ENCODE measurements at places on chromosomes 2 and 18.

DNA sequence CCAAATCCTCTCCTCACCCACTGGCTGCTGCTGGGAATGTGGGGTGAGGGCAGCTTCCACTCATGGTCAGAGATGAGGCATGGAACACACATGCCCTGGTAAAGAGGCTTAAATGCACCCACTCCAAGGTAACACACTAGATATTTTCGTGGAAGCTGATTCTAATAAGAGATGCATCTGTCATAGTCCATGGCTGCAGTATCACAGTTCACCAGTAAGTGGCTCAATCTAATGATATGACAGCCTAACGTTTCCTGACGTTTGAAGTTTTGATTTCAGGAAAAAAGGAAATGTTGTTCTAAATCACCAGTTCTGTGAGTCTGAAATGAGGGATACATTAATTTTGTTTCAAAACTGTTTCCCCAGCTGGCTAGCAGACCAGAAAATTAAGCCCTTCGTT lies 38.2 kb downstream of the LCT start:
- no peak for DNase-seq

GRCh38 chr2:151315381-151315903 lies 26.0 kb upstream of the NMI start:
- no peak for DNase-seq

DNA sequence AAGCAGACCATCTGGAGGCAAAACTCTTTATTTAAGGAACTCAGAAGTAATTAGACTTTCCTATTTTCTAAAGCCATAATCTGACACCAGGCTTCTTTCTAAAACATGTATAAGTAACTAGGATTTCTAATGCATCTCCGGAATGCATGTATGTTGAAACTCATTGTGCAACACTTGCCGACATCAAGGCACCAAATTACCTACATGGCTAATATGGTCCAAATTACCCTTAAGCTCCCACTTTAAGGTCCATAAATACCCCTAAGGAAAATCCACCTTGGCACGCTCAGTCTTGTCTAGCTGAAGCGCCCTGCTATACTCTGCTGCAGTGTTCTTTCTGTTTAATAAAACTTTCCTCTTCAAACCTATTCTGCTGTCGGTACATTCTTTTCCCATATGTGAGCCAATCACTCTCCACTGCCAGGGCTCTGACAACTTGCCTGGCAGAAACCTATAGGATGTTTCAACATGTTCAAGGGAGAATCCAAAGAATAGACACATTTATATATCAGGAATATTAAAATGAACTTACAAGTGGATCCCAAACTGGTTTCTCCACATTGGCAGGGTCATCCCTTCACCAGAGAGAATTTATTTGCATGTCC lies 171.9 kb downstream of the GALNT1 start:
- DNase-seq: no peak

- DNase-seq: no peak
Measured at GRCh38 chr2:185511925-185512324, 226.7 kb upstream of the FSIP2 start.

DNA sequence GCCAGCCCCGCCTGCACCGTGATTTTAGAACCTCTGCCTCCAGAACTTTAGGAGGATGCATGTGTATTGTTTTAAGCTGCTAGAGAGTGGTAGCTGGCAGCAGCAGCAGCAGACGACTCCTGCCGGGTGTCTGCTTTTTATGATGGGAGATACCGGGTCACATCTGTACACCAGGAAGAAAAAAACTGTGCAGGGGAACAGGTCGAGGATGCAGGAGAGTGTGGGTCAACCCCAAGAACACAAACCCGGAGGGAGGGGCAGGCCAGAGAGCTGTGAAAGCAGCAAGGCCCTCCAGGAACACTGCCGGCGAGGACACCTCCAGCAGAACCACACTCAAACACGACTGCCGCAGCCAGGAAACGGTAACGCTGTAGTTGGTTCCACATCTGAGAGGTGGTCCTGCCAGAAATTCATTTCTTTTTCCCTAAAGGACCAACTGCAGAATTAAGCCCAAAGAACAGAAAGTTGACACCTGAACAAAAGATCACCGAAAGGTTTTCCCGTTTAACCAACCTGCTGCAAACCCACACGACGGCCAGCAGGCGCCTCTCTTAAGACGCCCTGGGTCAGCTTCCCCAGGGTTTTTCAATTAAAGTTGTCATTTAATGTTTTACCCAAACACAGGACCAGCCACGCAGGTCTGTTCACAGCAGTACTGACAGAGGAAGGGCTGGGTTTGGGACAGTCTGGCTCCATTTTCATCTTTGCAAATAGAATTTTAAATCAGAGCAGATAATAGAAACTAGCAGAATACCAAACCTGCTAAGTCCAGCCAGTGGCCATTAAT lies 60.5 kb downstream of the NDUFA10 start:
- DNase-seq: no peak

Measured in CD4-positive, alpha-beta T cell treated with Interleukin-12 subunit alpha and Interleukin-12 subunit beta, for 1 hour (primary cell).